ENCODE measurements at places on chromosomes 5 and 9.

GRCh38 chr5:66757219-66757833 is 161.1 kb downstream of the MAST4 start:
- DNase-seq: no peak

DNA sequence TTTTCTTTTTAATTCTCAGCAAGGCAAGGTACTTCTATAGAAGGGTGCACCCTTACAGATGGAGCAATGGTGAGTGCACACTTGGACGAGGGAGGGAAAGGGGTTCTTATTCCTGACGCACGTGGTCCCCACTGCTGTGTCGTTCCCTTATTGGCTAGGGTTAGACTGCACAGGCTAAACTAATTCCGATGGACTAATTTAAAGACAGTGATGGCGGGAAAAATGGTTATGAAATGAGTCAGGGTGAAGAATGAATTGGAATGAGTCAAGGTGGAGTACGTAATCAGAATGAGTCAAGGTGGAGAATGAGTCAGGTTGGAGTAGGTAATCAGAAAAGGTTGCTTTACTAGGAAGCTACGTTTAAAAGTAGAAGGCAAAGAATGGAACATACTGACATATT is 2.1 kb upstream of the HMGCS1 start:
- peak; percentile 30 for DNase-seq

DNA sequence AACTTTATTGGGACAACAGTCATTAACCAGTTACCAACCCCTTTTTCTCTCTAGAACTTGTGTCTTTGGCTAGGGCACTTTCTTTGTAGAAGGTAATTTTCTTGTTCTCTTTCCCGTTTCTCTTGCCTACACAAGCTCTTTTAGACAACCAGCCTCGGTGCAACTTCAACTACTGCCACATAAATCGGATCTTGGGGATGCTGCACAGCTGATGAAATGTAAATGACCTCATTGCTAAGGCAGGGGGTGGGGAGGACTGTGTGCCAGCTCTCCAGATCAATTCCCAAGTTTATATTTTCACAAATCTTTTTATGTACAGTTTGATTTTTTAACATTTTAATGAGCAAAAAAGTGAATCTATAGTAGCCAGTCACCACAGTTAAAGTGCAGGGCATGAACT is 157.6 kb downstream of the DENND1A start:
- no peak for DNase-seq

DNA sequence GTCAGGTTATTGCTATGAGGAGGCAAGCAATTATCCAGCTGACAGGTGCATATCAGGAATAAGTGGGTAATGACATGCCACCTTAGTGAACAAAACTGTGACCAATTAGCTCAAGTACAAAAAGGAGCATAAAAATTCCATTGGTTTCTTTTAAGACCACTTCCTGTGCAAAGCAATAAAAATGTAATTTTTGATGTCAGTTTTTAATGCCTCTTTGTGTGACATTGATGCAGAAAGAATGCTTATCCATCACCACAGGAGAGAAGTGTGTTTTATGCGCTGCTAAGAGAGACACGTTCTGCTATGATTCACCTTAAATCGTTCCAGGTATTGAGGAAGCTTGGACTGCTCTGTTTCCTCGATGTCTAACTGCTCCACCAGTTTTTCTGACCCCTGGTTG is 96.7 kb downstream of the MRPS27 start:
- no peak for DNase-seq

DNA sequence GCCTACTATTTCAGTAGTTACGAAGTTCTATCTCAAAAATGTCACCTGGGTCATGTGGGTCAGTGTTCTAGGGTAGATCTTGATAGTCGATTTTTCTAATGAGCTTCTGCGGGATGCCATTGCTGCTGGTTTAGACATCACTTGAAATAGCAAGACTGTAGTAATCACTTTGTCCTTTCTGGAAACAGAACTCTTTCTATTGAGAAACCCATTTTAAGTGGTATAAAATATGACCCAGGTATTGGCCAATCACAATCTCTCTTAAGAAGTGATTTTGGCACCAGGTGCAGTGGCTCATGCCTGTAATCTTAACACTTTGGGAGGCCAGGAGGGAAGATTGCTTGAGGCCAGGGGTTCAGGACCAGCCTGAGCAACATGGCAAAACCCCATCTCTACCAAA is 17.6 kb downstream of the ARRDC3 start:
- no peak for DNase-seq

DNA sequence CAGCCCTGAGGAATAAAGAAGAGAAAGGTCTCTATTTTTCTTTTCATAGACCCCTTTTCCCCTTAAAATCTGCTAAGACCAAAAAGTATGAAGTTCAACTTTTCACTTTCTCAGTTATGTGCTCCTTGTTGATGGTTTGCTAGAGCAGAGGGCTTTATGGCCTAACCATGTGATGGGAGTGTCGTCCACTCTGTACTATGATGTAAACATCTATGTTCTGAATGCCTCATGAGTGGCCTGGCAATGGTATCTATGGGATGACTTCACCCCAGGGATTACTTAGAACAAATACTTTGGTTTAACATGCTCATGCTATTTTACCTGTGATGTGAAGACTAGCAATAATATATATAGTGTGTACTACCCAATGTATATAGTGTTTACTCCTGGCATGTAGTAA is 43.7 kb upstream of the MIER3 start:
- DNase-seq: no peak

DNA sequence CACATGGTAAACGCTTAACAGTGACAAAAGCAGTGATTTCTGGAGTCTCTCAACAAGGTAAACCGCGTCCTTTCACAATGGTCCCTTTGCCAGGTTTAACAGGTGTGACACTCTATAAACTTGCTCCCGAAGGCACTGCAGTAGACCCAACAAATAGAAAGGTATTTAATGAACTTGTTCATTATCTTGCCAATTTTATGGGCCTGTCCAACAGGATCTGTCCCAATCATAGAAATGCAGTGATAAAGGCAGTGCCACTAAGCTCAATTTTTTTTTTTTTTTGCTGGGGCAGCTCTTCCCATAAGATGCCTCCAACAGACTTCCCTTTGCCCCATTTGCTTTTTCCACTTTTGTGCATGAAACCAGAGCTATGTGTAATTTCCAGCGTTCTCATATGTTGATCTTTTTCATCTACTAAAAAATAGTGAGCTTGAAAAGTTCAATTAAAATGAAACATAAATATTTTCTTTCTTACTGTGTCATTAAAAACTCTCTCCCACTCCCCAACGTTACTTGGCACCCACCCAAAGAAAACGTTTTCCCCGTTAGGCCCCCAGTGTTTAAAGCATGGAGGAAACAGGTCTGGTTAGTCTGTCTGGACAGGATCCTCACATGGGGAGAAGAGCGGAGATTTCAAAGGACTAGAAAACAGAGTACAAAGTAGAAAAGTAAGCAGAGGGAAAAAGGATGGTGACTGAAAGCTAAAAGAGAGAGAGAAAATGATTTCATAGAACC is 80.9 kb upstream of the SPATA31D4 start:
- DNase-seq: no peak

- DNase-seq: no peak
Measured at GRCh38 chr9:93459432-93459847, 6.1 kb upstream of the FAM120AOS start.

DNA sequence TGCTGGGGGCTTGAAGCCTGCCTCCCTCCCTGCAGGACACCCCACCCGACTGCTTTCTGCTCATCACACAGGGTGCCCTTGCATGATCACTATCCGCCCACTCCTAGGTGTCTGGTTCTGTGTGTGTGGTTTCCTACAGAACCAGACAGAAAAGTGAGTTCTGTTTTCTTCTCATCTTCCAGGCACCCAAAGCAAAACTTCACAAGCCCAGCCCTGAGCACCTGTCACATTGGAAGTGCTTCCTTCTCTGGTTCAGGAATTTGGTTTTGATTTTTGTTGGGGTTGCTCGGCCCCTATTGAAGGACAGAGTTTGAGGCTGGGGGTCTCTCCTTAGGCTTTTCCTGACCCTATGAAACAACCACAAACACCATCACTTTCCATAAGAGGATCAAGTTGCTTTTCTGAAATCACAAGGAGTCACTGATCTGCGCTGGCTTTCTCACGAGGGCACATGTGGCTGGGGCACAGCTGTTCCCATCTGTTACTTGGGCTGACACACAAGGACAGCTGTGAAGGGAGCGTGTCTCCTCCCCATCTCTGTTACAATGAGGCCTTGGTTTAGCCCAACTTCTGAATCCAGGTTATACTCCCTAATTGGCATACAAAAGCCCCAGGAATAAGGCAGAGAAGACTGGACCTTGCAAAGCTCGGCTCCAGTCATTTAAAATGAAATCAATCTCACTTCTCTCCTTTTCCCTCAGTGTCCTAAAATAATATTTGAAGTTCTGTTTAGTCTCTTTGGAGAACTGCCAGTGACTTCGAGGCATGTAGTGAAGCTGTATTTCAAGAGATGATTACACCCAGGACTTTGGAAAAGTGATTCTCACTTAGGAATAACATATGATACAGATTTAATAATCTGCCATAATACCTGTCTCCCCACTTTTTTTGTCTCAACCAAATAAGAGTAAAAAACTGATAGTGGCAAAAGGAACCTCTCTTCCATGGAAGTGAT is 213.1 kb upstream of the GAS1 start:
- DNase-seq: no peak

DNA sequence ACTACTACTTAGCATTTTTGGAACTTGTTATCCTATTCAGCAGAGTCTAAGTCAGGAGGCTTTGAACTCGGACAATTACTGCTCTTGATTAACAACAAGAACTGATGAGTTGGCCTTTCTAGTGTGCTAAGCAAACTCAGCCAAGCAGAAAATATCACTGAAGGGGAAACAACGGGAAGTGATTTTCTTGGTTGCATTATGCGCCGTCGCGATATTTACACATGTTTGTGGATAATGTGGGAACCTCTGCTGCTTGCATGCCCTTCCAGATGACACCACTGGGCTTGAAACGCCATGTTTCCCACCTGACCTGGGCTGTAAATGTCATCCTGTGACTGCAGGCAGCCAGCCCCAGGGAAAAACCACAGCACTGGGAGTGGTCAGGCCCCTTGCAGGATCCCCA is 205.5 kb downstream of the PAX5 start:
- DNase-seq: no peak

- DNase-seq: no peak
Measured at GRCh38 chr5:126395198-126395597, 28.0 kb upstream of the GRAMD2B start.

Data from stimulated activated CD4-positive, alpha-beta T cell treated with anti-CD3 and anti-CD28 coated beads, Interleukin-2, amount 100 ng/mL, for 48 hours (primary cell).